ENCODE measurements at places on chromosomes 2 and 18.

DNA sequence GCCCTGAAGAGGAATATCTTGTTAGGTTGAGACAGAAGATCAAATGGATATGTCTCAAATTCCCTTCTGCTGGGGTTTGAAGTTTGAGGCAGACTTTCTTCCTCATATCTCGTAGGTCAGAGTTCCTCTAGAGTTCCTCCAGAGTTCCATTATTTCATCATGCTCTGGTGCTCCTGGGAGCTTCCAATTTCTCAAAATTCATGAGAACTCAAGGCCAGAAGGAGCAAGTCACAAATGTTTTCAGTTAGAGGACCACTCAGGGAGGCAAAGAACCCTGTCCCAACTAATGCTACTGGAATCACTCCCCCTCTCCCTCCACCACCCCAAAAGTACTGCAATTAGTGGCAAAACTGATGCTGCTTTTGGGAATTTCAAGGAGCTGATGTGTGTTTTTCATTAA is 115.7 kb upstream of the RBMS1 start:
- no peak for DNase-seq

GRCh38 chr18:48100165-48100575 is 169.7 kb upstream of the SMAD2 start:
- DNase-seq = no peak

DNA sequence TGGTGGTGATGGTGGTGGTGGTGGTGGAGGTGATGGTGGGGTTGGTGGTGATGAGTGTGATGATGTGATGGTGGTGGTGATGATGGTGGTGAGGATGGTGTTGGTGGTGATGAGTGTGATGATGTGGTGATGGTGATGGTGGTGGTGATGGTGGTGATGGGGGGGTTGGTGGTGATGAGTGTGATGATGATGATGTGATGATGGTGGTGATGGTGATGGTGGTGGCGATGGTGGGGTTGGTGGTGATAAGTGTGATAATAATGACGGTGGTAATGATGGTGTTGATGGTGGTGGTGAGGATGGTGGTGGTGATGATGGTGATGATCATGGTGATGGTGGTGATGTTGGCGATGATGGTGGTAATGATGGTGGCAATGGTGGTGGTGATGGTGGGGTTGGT is 67.7 kb downstream of the RRM2 start:
- DNase-seq = no peak

DNA sequence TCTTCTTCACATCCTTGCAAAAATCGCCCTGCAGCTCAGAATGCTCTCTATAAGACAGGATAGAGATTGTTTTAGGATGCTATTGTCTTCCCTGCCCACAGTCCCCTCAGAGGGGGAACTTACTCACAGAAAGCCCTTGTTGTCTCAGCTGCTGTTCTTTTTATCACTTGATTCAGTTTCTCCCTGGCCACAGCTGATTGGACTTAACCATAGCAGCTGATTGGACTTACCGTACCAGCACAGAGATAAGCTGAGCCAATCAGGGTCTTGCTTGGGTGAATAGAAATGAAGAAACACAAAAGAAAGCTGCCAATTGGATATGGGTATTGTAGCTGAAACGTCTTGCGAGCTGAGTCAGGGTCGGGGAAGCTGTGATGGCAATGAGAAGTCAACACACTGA is 194.2 kb upstream of the MEX3C start:
- no peak for DNase-seq

GRCh38 chr18:76615065-76615733 is 120.2 kb upstream of the ZNF516 start:
- no peak for DNase-seq

- DNase-seq = no peak
Observed at GRCh38 chr18:74377776-74378175, 62.1 kb downstream of the C18orf63 start.

DNA sequence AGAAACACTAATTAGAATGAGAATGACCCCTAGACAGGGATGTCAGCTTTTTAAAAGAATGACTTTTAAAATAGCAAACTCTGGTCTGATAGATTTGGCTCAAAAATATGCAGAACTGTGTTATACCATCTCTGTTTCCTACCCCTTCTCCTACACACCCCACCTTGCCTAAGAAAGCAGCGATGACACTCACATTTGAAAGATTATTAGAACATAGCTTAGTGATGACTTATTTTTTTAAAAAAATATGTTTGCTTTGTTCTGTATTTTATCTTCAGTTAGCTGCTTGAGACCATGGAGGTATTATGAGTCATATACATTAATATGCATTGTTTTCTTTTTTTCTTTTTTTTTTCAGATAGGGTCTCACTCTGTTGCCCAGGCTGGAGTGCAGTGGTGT is 176.7 kb upstream of the TPO start:
- no peak for DNase-seq

GRCh38 chr18:47248604-47249313 is 2.7 kb downstream of the SKOR2 start:
- no peak for DNase-seq

DNA sequence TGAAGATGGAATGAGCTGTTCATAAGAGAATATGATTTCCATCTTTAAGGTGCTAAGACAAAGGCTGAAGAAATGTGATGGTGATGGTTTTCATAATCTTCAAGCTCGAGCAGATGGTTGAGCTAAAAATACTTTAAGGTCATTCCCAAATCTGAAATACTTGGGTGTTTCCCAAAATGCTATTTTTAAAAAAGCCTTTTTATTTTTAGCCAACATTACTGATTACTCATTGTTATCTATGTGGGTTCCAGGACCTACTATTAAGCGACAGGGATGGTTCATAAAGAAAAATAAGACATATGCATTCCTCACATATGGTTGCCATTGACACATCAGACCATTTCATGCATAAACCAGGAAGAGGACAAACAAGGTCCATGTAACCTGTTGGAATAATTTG is 298.5 kb downstream of the PLCL1 start:
- DNase-seq = no peak

DNA sequence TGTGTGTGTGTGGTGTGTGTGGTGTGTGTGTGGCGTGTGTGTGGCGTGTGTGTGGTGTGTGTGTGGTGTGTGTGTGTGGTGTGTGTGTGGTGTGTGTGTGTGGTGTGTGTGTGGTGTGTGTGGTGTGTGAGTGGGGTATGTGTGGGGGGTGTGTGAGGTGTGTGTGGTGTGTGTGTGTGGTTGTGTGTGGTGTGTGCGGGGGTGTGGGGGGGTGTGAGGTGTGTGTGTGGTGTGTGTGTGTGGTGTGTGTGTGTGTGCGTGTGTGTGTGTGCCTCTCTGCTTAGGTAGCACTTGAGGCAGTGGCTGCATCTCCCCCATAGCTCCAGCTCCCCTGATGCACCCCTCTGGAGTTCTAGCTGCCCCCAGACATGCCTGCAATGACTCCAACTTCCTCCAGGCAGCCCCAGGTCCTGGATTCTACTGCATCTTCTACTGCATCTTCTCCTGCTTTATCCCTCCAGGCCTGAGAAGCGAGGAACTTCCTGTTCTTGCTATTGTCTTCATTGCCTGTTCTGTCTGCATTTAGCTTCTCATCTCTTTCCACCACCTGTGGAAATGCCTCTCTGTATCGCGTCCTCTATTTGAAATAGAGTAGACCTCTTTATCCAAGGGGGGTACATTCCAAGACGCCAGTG is 22.2 kb upstream of the MLPH start:
- DNase-seq = no peak

GRCh38 chr2:10919410-10919770 is 7.7 kb downstream of the KCNF1 start:
- no peak for DNase-seq

DNA sequence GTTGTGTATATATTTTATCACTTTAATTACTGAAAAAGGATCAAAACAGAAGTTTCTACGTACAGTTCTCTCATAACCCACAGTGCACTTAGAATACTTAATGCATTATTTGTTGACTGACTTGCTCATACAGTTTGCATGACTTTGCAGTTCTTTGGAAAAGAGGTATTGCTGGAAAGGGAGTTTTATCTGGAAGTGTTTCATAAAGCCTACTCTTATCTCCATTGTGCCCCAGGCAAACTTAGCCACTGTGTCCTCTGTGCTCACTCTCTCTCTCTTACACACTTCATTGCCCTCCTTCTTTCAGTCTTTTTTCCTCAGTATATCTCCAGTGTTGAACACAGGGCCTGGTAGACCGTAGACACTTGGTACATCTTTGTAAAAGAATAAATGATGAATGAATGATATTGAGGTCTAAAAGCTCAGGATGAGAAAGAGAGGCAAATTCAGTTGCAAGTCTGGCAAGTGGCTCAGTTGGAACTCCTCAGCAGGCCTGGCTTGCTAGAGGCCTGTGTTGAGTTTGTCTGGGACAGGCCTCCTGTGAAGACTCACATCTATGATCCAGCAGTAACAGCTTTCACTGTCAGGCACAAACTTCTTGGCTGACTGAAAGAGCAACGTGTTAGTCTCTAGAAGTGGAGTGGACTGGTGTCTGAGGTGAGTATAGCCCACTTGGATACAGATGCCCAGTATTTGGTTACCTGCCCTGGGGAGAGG is 56.1 kb downstream of the SETBP1 start:
- no peak for DNase-seq
